Stimulated activated CD8-positive, alpha-beta memory T cell treated with anti-CD3 and anti-CD28 coated beads, Interleukin-12 subunit alpha, Interleukin-12 subunit beta, amount 100 ng/mL, for 1 hour (primary cell): ENCODE measurements at places on chromosomes 12 and 14.

- DNase-seq: no peak
Measured at GRCh38 chr14:39442293-39442692, 10.1 kb upstream of the FBXO33 start.

- no peak for DNase-seq
Measured at GRCh38 chr12:106498056-106498455, 84.7 kb upstream of the RFX4 start.

- peak; percentile 58 for DNase-seq
Measured at GRCh38 chr12:6451348-6452244, at the start of gene TAPBPL. Gene TAPBPL, plus strand, starts transcription at chr12:6452042. Its CDS starts 207 bp downstream, at chr12:6452249.

DNA sequence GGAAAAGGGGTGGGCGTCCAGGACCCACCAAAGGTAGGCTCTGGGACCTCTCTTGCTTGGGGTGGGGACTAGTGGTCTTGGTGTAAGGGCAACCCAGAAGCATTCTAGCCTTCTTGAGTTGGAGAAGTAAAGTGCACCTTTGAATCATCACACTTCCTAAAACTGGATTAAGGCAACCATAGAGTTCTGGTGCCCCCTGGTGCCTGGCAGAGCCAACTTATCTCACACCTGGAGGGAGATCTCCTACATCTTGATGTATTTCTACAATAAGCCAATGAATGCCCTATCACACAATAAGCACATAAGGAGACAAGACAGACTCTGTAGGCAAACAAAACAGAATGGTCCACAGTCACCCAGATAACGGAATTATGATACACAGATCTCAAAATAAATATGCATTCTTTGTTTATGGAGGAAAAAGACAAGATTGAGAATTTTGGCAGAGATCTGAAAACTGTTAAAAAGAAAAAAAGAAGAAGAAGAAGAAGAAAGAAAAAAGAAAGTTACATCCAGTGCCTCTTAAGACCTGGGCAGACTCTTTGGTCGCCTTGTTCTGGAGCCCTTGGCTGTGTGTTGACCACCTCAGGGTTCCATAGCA lies 95.9 kb upstream of the PPP2R5C start:
- peak; percentile 4 for DNase-seq

DNA sequence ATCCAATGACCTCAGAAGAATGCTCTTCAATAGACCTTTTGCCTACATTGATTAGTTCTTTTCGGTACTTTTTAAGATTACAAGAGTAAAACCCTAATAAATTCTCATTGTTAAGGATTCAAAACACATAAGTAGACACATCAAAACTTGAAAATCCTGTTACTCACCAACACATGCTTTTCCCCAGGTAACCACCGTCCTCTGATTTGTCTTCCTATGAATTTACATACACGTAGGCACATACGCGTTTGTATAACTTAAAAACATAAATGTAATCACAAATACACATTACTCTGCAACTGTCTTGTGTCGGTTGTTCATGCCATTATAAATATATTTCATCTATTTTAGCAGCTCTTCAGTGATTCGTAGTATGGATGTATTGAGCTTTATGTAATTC lies 910 bp upstream of the WASHC4 start:
- DNase-seq: no peak

DNA sequence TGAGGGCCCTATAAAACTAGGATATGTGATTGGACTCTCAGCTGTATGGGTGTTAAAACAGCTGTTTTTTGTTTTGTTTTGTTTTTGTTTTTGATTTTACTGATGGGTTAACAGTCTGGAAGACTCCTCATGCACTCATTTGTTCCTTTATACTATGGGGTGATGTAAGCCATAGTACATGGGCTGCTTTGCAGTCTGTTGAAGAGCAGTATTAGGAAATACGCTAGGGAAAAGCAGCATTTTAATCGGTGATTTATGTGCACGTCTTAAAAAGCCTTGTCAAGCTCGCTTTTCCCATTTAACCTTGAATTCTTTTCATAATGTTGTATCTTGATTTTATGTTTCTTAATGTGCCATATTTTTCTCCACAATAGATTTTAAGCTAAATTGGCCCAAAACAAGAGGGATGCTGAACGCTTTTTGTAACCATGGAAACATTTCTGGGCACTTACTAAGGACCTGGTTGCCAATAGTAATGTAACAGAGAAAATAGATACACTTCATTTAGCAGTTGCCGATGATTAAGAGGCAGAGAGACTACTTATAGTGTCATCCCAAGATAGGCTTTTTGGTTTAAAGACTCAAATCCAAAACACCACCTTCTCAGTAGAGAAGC lies 244.0 kb downstream of the SNAPC1 start:
- no peak for DNase-seq

DNA sequence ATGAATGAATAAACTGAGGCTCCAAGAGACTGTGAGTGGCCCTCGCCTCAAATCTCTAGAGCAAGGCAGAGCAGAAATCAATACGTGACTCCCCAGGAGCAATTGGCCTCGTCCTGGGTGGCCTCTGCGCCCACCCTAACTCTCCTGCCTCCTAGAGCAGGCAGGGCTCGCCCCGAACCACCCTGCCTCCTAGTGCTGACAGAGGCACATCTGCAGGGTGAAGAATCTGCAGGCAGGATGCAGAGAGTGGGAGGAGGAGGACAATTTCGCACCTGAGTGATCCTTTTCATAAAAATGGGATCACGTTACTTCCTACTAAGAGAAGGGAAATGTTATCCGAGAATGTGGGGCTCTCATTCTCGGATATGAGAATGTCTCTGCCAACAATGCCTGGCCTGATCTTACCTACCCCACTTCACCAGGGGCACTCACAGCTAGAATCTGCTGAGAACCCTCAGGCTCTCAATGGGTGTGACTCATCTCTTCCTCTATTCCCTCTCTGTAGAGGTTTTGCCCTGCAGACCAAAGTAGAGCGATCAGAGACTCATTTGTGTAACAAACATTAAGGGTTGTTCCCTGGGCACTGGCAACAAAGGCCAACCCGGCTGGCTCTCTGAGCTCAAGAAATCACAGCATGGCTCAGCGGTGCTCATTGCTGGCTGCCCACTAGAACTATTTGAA lies 61.7 kb upstream of the BCL2L14 start:
- no peak for DNase-seq
